ENCODE measurements at places on chromosomes 4 and X.

DNA sequence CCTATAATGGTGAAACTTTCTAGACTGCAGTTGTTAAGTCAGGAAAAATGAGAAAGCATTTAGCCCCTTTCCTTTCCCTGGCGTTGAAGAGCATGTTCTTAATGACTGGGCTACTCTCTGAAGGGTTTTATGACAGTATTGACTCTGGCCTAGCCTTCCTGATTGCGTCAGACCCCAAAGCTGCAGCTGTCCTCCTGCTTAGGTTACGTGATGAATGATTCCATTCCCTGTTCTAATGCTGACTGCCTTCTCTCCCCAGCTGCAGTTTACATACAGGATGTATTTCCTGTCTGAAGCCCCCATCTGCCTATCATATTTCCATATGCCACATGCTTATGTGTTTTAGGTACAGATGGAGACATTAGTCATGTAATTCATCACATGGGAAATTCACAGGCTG is 105.8 kb upstream of the EGFL6 start:
- DNase-seq = peak; percentile 73

GRCh38 chrX:77694491-77694890 is 91.5 kb downstream of the ATRX start:
- no peak for DNase-seq

GRCh38 chr4:42501624-42502401 is 104.5 kb downstream of the SHISA3 start:
- no peak for DNase-seq

- no peak for DNase-seq
Observed at GRCh38 chr4:78476108-78476704, 75.4 kb upstream of the ANXA3 start.

DNA sequence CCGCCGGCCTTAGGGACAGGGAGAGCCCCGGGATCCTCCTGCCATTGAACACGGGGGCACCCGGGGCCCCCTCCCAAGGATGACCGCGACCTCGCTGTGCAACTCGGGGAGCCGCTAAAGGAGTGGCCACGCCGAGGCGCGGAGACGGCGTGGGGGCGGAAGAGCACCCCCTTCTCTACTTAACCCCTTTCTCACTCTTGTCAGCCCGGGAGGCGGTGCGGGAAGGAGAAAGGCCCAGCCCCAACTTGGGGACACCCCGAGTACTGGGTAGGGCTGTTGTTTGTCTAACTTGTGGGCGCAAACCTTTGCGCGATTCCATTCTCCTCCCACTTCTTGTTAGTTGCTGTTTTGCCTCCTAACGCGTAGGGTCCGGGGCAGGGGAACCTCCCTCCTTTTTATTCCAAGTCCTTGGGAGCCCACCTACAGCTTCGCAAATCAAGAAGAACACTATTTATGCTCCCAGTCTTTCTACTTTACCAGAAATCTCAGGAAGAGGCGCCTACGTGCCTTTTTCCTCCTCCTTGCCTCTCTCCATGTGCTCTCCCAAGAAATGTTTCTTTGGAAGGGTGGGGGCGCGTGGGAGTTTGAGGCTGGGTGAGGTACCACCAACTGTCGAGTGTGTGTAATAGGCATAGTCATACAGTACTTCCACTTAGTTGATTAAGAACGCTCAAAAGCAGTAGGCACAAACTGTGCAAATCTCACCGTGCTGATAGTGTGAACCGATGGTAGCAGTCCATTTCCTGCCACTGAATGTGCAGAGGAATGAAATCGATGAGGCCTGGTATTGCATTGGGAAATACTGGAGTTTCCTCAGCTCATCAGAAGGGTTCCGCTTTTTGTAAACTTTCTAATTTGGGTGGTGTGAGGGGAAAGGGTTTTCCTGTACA is 813 bp downstream of the DIAPH2 start:
- peak; percentile 46 for DNase-seq

DNA sequence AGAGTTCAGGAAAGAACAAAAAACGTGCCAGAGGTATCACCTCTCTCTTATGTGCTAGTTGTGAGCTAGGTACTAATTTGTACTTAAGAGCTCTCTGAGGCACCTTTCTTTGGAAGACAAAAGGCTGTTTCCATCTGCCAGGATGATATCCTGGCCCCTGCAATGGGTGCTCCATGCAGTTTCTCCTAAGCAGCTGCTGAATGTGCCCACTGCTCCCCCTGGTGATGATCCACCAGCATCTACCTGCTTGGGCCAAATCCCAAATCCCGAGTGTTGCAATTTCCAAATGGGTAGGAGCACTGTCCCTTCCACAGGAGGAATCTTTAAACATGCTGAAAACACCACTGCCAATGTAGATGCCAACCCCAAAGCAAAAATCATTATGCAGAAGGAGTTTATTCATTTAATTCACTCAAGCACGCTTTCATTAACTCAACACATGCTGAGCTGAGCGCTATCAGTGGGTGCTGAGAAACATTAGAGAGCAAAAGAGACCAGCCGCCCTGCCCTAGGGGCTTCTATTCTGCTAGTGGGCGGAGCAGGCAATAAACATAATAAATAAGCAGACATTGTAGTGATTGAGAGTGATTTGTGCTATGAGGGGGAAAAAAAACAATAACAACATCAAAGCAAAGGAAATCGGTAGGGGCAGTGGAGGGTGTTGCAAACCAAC is 69.6 kb upstream of the C4orf50 start:
- no peak for DNase-seq

DNA sequence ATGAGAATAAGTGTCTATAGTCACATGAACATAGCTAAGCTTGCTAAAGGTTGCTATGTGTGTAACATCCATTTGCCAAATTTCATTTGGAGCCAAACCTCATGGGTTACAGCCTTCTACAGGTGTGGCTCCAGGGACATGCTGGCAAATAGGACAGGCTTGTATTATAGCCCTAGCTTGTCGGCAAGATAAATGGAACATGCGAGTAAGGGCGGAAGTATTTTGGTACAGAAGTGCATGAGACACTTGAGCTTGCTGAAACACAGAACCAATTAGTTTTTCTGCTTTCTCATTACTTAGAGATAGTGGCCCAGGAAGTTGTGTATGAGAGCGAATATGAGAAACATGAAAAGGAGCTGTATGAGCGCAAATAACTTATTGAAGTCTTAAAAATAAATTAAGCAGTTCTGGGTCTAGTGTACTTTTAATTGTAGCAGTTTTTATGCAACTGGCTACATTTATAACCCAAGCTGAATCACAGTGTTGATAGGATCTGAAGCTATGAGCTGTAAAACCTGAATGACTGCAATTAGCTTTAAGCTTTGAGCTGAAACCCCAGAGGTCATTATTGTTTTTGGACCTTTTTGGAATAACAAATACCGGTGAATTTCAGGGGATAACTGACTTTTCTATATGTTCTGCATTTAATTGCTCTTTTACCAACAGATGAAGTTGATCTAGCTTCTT is 64.6 kb downstream of the KDM5C start:
- DNase-seq = no peak

DNA sequence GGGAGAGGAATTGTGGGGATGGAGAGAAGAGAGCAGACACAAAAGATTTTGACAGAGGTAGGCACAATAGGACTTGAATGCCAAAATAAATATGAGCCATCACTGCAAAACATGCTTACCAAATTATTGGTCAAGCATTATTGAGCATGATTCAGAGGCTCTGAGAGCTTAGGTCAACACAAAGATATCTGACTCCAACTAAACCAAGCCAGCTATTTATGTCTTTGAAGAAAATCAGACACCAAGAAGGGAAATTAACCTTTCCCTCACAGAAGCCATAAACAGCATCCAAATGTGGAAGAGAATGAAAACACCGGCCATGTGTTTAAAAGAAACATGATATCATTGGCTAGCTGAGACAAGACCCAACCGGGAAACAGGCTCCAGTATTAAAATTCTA is 323.2 kb downstream of the RAB28 start:
- no peak for DNase-seq

GRCh38 chr4:16117164-16117563 is 33.3 kb upstream of the PROM1 start:
- no peak for DNase-seq

DNA sequence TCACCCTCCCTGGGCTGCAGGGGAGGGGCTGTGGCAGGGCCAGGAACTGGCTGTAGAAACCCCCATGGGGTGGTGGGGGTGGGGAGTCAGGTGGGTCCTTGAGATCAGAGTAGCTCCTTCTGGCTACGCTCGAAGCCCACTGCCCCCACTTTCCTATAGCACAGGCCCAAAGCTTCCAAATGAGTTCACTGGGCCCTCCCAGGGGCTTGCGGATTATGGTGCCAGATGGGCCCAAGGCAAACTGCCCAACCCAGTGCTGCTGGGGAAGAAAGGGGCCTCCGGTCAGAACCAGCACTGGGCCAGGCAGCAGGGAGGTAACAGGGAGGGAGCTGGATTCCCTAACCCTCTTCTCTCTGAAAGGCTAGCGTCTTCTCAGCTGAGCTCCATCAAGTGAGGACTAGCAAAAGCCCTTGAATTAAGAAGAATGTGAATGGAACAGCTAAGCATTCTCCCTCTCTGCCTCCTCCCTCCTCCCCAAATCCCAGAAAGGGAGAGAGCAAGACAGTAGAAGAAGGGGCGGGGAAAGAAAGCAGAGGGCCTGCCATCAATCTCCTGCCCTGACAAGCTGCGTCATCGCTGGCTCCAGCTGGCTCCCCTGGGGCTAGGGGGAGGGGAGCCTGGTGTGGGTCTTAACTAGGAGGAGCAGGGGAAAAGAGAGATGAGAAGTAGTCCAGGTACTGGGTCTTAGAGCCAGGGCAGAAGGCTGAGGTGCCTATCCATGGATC is 34.7 kb downstream of the FRMPD3 start:
- peak; percentile 45 for DNase-seq

- DNase-seq = no peak
Observed at GRCh38 chrX:42748067-42748850, 29.7 kb downstream of the PPP1R2C start.

- DNase-seq = no peak
Observed at GRCh38 chrX:20066968-20067708, 49.6 kb downstream of the MAP7D2 start.

DNA sequence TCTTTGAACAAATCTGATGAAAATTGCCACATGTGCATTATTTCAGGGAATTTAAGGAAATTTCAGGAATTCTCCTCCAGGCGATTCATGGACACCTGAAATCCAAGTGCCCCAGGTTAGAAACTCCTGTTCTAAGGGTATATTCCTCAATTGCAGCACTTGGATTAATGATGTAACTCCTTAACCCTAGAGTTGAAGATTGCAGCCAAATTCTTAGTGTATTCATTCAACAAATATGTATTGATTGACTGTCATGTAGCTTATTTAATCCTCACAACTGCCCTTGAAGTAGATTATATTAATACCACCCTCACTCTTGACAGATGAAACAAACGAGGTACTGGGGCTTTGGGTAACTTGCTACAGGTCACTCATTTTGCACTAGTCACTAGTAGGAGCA is 11.3 kb downstream of the CETN2 start:
- no peak for DNase-seq

- DNase-seq = no peak
Observed at GRCh38 chr4:37605843-37606565, 80.2 kb downstream of the RELL1 start.

GRCh38 chrX:69808375-69808774 is 192.5 kb downstream of the EDA start:
- no peak for DNase-seq

- DNase-seq = no peak
Observed at GRCh38 chr4:89275587-89275986, 32.0 kb downstream of the GPRIN3 start.

DNA sequence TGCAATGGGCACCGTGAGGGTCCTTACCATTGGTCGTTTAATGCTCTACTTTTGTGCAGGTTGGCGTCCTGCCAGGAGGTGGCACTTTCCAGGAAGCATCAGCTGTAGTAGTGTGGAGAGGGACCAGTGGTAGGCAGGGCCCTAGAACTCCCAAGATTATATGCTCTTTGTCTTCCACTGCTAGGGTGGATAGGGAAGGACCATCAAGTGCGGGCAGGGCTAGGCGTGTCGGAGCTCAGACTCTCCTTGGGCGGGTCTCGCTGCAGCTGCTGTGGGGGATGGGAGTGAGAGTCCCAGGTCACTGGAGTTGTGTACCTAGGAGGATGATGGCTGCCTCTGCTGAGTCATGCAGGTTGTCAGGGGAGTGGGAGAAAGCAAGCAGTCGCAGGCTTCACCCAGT is 134.7 kb downstream of the KLF8 start:
- no peak for DNase-seq

DNA sequence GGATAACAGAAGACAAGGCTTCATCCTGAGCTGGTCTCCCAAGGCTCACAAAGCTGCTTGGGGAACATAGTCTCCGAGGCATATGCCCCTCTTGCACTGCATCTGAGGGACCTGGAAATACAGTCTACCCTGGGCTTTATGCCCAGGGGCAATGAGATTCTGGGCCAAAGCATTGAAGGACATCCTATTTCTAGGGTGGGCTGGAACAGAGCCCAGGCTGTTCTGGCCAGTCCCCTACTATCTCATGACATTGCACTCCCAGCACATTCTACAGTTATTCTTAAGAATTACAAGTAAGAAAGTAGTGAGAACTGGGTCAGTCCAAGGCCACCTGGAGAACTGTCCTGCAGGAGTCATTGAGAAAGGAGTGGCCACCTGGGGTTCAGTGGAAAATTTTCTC is 107.6 kb downstream of the USP46 start:
- no peak for DNase-seq

- no peak for DNase-seq
Observed at GRCh38 chr4:149121023-149121404, 678.8 kb upstream of the NR3C2 start.

DNA sequence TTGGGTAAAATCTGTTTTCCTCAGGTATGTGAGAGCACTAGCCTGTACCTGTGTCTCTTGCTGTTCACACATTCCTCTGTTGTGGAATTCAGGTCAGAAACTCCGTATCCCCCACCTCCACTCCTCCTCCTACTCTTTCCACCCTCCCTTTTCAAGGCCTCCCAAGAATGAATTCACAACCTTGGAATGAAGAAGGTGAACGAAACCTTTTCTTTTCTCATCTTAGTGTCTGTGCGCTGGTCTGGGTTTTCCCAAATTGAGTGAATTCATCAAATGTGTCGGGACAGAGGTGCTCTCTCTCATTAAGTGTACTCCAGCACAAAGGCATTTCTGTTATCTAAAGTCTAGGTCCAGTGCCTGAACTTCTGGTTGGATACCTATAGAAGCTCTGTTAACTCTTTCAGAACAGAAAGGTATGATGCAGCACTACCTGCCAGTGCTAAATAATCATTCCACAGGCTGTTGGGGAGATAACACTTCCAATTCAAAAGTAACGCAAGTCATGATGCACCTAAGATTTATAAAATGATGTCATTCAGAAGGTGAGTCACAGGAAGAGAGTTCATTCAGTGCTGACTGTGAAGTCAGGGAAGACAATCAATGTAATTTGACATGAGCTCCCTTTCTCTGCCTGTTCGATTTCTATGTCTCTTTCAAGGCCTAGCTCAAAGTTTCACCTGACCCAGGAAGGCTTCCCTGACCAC is 41.9 kb downstream of the COL4A6 start:
- DNase-seq = no peak

- no peak for DNase-seq
Observed at GRCh38 chr4:79258614-79259176, 67.2 kb downstream of the NAA11 start.

DNA sequence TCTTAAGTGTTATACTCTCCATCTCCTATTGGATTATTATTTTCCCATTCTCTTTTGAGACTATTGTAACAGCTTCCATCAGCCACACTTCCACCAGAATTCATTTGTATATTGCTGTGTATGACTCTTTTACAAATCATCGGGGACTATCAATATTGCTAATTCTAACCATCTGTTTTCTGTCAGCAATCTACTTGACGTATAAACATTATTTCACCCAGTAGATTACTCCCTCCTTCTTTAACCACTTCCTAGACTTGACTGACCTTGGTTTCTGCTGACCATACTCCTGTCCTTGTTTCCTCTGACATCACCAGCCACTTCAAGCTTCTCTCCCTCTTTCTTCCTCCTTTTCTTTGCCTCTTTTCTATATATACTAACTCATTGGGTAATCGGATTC is 402.9 kb downstream of the PCDH18 start:
- no peak for DNase-seq

GRCh38 chr4:130183766-130184165 is 1087.8 kb downstream of the C4orf33 start:
- DNase-seq = no peak
